Esophagus squamous epithelium (tissue), 5 donors: ENCODE measurements at places on chromosomes 5 and 9.

- DNase-seq, result no peak
Observed at GRCh38 chr5:61905613-61906012, 400.4 kb upstream of the KIF2A start.

GRCh38 chr9:28064241-28064815, 491.0 kb upstream of the C9orf72 start:
- DNase-seq, result no peak

DNA sequence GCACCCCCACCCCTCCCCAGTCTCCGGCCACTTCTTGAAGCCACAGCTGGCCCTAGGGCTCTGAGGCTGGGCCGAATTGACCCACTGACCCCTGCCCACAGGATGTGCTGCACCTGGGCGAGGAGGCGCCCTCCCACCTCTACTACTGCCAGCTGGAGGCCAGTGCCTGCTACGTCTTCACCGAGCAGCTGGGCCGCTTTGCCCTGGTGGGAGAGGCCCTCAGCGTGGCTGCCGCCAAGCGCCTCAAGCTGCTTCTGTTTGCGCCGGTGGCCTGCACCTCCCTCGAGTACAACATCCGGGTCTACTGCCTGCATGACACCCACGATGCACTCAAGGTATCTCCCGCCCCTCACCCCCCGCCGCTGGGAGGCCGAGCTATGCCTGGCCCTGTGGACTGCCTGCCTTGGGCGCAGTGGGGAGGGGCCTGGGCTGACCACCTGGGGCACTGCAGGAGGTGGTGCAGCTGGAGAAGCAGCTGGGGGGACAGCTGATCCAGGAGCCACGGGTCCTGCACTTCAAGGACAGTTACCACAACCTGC, 21.3 kb downstream of the HK3 start:
- no peak for DNase-seq

DNA sequence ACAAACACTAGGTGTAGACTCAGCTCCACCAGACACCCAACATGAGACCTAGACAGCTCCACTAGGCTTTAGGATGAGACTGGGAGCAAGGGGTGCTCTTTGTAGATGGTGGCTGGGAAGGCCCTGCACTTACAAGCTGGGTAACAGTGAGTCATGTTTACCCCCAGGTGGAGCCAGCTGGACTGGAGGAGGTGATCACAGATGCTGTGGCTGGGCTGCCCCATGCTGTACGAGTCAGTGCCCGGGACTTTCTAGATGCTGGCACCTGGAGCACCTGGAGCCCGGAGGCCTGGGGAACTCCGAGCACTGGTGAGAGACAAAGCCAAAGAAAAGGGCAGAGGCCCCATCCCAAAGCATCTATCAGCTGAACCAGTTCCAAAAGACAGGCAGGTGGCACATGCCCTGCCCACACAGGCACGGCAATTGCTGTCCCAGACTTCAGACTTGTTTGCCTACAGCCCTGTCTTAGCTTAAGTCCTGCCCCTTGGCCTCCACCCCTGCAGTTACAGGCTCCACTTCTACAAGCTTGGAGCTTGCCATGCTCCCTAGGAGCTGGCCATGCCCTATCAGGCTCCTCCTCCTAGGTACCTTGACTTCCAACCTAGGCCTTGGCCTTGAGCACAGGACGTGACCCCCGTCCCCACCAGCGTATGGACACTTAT, 2.7 kb downstream of the CCL27 start:
- no peak for DNase-seq

DNA sequence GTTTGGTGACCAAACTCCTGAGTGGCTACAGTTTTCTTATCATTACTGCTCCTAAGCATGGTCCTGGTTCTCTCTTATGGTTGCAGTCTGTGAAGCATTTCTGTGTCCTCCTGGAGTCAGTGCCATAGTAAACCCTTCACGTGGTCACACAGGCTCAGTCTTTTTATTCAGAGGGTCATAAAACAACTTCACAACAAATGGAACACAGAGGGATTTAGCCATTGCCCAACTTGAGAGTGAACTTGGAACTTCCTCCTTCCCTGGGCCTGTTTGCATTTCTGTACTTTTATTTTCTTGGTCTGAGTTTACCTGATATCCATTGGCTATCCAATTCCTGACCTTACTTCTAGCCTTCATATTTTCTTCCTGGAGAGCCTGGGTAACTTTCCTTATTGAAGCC, 144.9 kb downstream of the CCDC192 start:
- DNase-seq, result no peak

GRCh38 chr9:107737987-107738743, 248.6 kb upstream of the KLF4 start:
- DNase-seq, result peak; percentile 9

DNA sequence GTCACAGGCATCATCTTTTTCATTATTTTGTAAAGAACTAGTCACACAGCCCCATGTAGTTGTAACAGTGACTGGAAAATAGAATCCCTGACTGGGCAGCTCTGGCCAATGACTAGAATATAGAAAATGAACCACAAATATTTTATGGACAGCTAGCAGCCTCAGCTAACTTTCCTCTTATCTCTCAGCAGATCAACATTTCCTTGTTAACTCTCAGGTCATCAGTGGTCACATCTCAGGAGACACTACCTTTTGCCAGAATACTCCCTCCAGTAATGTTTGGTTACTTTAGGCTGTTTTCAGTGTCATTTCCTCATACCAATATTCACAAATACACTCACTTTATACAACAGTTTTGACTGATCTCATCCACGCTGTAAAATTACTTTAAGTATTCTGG, 43.9 kb downstream of the FAM169A start:
- no peak for DNase-seq

- no peak for DNase-seq
Observed at GRCh38 chr9:4667681-4668080, 1.4 kb upstream of the SPATA6L start.

- no peak for DNase-seq
Observed at GRCh38 chr9:22203371-22204138, 194.4 kb upstream of the CDKN2B start.

- DNase-seq, result no peak
Observed at GRCh38 chr5:9619331-9620092, 10.6 kb downstream of the TAS2R1 start.

DNA sequence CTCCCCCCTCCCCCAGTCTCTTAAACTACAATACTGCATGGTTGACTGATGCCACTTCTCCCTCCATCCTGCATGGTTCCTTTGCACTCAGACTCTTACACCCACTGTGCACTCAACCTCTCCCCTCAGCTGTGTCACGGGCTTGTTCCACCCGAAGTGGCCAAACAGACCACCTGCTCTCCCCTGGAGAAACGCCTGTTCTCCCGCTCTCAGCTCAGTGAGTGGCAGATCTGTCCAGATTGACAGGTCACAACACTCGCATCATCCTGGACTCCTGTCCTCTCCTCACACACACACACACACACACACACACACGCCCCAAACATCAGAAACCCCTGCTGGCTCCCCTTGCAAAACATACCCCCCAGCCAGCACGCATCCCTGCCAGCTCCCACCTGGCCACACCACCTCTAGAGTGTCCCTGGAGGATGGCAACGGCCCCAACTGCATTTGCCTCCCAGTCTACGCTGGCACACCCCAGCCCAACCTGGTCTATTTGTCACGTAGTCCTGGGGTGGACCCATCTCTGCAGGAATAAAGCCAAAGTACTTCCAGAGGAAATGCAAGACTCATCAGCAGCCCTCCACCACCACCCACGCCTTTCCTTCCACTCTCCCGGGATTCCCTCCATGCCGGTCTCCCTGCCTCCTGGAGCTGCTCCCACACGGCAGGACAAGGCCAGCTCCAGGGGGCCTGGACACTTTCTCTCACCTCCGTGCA, 2.9 kb downstream of the OR2V1 start:
- no peak for DNase-seq

DNA sequence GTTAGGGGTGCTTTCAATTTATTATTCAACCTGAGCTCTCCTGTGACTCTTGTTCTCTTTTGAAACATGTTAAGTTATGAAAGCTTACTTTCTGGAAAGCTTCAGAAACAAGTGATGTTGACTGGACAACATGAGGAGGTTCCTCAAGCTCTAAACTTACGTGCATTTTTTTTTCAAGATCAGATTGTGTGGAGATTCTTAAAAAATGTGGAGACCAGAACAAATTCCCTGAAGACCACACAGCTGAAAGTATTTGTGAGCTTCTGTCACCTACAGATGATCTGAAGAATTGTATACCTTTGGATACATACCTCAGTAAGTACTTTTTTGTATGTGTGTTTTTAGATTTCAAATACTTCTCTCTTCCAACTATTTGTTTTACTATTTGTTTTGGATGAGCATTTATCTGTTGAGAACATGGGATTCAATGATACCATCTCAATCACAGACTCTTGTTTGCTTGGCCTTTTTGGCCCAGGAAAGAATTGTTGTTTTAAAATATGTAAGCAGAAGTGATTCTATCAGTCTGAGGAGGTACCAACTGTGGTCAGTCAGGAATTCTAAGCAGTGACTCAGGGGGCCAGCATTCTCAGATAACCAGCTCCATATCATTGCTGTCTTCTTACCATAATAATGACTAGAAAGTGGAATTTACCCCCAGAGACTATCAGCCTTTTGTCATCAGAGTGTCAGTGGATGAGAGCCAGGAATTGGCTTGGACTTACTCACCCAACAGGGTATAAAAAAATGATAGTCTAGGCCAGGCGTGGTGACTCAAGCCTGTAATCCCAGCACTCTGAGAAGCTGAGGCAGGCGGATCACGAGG, 34.4 kb upstream of the GLIPR2 start:
- no peak for DNase-seq

DNA sequence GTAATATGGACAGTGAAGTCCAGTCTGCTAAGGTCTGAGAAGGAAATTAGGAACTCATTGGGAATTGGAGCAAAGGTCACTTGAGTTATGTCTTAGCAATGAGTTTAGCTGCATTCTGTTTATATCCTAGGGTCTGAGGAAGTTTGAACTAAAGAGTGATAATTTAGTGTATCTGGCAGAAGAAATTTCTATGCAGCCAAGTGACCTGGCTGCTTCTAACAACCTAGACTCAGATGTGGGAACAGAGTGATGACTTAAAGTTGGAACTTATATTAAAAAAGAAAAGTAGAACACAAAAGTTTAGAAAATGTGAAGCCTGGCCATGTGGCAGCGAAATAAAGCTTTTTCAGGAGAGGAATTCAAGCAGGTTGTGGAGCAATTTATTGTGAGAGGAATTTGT, 106.2 kb downstream of the PRDM9 start:
- DNase-seq, result no peak

DNA sequence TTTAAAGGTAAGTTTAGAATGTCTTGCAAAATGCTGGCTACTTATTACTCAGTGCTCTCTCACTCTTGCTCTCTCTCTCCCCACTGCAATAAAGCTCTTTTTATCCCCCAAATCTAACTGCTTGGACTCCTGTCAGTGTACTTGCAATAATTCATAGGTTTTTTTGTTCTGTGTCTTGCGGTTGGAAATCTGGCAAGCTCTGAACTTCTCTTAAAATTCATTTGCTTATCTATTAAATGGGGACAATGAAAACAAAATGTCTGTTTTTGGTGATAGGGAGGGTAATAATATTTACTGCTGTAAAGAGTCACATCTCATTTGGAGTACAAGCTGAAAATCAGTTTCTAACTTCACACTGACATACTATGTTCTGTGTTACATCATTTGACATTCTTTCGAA, 18.7 kb upstream of the OR13D1 start:
- no peak for DNase-seq

DNA sequence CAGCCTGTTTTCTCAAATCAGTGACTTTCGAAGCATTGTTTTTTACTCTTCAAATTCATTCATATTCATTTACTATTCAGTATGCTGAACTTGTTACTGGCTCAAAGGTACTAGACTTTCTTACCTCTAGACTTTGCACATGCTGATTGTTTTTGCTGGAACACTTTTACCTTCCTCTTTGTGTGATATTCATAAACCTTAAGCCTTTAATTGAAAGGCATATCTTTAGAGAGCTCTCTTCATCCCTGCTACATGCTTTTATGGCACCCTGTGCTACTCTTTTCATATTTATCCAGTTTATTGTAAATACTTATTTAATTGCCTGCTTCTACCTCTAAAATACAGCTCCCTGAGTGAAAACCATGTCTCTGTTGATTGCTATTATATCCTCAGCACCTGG, 48.7 kb upstream of the LRRC19 start:
- DNase-seq, result no peak

DNA sequence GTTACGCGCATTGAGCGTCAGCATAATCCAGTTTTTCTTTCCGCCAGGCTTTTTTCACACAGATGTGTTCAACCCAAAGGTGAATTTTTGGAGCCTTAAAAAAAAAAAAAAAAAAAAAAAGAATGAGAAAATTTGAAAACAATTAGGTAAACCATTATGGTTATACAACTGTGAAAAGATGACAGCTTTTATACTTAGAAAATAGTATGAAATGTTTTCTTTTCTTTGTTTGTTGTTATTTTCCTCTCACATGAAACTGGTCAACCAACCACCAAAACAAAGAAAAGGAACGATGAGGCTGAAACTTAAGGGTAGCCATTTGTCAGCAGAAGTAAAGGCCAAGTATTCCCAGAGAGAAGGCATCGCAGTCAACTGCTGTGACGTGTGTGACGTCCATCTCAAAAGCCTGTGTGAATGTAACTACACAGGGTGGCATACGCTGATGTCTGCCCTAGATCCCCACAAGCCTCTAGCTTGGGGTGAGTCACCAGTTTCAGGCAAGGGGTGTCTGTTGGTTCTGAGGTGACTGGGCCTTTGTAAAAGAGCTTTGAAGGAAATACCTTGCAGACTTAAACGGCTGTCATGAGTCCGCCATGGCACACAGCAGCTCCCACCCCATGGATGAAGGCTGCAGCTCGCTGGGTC, 182.9 kb downstream of the AOPEP start:
- no peak for DNase-seq

GRCh38 chr5:83428126-83428525, 43.4 kb upstream of the VCAN start:
- DNase-seq, result no peak

- no peak for DNase-seq
Observed at GRCh38 chr5:111017731-111018130, 53.8 kb upstream of the TSLP start.

DNA sequence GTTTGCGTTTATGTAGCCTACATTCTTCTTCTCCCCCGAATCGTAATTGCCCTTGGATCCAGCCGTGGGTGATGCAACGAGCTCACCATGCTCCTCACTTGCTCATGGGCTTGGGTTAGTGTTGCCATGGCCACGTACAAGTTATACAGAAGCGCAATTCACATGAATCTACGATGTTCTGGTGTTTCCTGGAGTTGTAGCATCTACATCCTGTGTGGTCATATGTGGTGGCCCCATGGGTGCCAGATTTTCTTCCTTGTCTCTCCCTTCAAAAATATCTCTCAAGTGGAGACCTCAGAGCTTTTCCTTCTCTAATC, 115.3 kb downstream of the TLE4 start:
- no peak for DNase-seq

DNA sequence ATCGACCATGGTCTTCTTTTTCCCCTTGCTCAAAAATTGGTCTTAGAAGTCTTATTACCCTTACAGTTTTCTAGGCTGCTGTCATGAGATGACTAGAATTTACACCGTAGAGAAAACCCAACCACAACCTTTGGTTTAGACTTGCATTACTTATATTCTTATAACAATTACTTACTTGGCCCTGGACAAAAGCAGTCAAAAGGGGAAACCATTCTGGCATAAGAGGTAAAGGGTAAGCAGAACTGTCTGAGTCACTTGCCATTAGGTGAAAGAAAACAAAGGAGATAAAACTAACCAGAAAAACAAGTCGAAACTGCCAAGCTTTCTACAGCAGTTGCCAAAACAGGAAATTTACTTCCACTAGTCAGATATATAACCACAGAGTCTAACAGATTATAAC, 17.9 kb downstream of the TMEM245 start:
- no peak for DNase-seq

GRCh38 chr5:112918679-112919078, 3.3 kb downstream of the REEP5 start:
- no peak for DNase-seq
